Activated T-helper 1 cell treated with anti-CD3 and anti-CD28 coated beads, Interleukin-12 subunit alpha, Interleukin-12 subunit beta, Interleukin-2, Interleukin-4 antibody, amounts not matched to agents 30 ng/mL and 10 ng/mL and 1 ng/mL, durations not matched to agents 14 hours and 24 hours and 36 hours (primary cell): ENCODE measurements at places on chromosomes 5 and 9.

DNA sequence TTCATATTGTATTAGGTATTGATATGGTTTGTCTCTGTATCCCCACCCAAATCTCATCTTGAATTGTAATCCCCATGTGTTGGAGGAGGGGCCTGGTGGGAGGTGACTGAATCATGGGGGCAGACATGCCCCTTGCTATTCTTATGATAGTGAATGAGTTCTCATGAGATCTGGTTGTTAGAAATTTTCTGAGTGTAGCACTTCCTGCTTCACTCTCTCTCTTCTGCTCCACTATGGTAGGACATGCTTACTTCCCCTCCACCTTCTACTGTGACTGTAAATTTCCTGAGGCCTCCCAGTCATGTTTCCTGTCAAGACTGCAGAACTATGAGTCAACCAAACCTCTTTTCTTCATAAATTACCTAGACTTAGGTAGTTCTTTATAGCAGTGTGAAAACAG, 187.4 kb upstream of the SLC24A2 start:
- peak; percentile 47 for DNase-seq

GRCh38 chr9:136259836-136260235, 14.2 kb upstream of the QSOX2 start:
- DNase-seq = no peak

- DNase-seq = no peak
Measured at GRCh38 chr5:91312698-91313097, 70.4 kb downstream of the ARRDC3 start.

- no peak for DNase-seq
Measured at GRCh38 chr5:77180167-77181081, 30.1 kb upstream of the PDE8B start.

DNA sequence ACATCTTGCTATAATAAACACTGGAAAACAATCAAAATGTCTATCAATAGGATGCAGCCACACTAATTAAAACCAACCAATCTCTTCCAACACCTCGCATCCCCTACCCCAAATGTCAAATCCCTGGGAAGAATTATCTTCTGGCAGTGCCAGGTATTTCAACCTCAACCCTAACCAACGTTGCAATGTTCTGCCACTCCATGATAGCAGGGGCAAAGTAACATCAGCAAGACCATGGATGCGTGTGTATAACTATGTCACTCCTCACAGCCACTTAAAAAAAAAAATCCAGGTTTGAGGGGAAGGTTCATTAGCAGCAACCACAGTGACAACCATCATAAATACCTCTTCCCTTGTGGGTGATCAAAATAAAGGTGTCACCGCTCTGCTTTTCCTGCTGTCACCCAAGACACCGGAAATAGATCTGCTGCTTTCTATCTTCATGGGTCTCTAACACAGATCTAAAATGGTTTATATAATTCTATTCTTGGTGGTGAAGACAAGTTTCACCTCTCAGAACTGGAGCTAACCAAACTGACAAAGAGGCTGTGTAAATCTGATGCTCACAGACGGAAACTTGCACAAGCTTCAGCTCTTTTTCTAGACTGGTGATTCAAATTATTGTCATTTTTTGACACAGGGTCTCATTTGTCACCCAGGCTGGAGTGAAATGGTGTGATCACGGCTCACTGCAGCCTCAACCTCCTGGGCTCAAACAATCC, 9.9 kb downstream of the HSPA9 start:
- DNase-seq = no peak

DNA sequence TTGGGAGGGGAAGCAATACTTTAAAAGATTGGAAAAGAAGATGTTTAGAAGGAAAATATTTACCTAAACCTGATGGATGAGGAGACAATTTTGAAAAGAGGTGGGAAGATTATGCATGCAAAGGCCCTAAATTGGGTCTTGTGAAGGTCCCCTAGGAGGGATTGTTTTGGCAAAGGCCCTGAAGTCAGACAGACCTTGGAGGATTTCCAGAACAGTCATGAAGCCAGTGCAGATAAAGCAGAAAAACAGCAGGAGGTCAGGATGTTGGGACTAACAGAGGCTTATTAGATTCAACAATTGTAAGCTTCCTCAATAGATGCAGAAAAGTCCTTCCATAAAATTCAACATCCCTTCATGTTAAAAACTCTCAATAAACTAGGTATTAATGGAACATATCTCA, 361.0 kb upstream of the CDH6 start:
- no peak for DNase-seq

DNA sequence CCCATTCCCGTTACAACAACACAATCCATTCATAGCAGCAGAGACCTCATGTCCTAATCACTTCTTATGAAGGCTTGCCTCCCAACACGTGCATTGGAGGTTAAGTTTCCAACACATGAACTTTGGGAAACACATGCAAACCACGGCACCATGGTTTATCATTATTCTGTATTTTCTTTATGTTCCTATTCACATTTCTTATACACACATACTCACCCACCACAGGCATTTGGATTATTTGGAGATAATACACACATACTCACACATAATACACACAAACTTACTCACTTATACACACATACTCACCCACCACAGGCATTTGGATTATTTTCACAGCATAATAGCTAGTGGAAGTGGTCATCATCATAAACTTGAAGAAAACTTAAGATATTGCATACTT, 75.6 kb downstream of the C7 start:
- no peak for DNase-seq
